Activated naive CD8-positive, alpha-beta T cell treated with anti-CD3 and anti-CD28 coated beads, Interleukin-2, amount 50 U/mL, for 24 hours (primary cell): ENCODE measurements at places on chromosomes 13 and 19.

DNA sequence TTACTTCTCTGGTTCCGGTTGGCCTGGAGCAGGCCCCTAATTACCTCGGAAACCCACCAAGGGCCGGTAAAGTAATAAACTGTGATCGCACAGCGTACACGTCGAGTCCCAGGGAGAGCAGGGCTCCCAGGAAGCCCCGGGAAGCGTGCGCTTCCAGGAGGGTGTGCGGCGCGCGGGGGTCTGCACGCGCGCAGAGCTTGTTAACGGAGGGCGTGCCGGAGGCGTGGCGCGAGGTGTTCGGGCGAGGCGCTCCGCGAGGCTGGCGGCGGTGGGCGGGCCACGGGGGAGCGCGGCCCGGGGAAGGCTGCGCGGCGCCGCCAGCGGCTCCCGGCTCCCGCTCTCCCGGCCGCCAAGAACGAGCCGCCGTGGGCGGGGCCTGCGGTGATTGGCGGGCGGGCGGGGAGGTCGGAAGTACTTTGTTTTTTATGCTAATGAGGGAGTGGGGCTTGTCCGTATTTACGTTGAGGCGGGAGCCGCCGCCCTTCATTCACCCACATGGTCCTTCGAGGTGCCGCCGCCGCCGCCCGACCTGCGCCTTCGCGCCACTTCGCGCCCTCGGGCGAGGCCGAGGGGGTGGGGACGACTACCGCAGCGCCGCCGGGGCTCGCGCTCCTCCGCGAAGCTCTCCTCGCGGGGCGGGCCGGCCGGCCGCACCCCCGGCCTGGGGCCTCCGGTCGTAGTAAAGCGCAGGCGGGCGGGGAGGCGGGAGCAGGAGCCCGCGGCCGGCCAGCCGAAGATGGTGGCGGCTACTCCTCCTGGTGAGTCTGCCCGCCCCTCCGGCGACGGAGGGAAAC is at the start of gene MIR17HG:
Gene MIR17HG (plus strand): TSS at position 486 of the 794 bp plus-strand sequence.
- peaks cover 35% of the 10 kb centered on the region for H3K36me3 ChIP-seq
- DNase-seq: peak; percentile 90
- H3K27me3 ChIP-seq: no peaks in the 10 kb centered on the region
- peak within 1 kb of the TSS; percentile 98 for H3K27ac ChIP-seq

GRCh38 chr13:30148786-30149185 is 158.6 kb downstream of the KATNAL1 start:
- H3K4me3 ChIP-seq: no peak overlapping the region
- no peaks in the 10 kb centered on the region for H3K27me3 ChIP-seq
- peak overlapping the region; percentile 53 for H3K27ac ChIP-seq
- H3K36me3 ChIP-seq: peaks cover 4% of the 10 kb centered on the region
- peaks cover 76% of the 10 kb centered on the region for H3K4me1 ChIP-seq
- DNase-seq: no peak

DNA sequence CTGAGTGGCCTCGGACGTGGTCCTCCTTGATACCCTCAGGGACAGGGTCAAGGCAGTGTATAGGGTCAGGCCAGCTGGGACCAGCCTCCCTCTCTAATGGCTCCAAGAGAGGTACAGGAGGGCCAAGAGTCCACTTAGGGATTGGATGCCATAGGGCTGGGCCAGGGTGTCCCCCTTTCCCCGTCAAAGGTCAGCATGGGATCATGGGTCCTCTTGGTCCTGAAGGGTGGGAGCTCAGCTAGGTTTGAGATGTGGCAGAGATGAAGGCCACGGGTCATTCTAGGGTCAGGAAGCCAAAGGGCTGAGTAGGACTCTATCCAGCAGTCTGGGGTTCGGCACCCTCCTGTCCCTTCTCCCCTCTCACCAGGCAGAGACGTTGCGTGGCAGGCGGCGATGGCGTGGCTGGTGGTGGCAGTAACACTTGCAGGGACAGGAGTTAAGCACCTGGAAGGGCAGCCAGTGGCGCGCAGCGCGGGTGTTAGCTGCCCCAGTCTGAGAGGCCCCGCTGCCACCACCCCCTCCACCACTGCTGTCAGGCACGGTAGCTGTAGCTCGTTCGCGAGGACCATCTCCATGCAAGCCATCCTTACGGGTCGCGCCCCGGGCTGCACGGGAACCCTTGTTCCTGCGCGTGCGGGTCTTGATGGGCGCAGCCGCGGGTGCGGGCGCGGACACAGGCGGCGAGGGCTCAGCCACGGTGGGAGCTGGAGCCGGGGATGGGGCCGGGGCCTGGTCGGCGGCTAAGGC is 2.6 kb downstream of the GGN start:
- H3K4me3 ChIP-seq: no peak overlapping the region
- peaks cover 15% of the 10 kb centered on the region for H3K27me3 ChIP-seq
- peaks cover 48% of the 10 kb centered on the region for H3K36me3 ChIP-seq
- DNase-seq: no peak

DNA sequence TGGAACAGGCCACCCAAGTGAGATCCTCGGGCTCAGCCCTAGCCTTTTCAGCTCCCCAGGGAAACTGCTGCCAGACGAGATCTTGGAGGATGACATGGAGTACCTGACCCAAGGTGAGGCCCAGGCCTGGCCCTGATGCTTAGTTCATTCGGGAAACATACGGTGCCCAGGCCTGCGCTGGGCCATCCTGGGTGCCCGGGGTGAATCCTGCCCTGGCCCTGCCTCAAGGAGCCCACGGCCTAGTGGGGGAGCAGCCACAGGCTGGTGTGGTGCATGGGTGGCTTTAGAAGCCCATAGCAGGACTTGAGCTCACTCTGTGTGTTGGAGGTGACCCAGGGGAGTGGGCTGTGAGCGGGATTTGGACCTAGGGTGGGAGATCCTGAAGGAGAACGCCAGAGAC is 10.1 kb downstream of the SIX5 start:
- H3K4me3 ChIP-seq: no peak overlapping the region
- DNase-seq: no peak
- H3K27ac ChIP-seq: no peak overlapping the region
- H3K4me1 ChIP-seq: no peaks in the 10 kb centered on the region
- peaks cover 3% of the 10 kb centered on the region for H3K27me3 ChIP-seq
- no peaks in the 10 kb centered on the region for H3K36me3 ChIP-seq

DNA sequence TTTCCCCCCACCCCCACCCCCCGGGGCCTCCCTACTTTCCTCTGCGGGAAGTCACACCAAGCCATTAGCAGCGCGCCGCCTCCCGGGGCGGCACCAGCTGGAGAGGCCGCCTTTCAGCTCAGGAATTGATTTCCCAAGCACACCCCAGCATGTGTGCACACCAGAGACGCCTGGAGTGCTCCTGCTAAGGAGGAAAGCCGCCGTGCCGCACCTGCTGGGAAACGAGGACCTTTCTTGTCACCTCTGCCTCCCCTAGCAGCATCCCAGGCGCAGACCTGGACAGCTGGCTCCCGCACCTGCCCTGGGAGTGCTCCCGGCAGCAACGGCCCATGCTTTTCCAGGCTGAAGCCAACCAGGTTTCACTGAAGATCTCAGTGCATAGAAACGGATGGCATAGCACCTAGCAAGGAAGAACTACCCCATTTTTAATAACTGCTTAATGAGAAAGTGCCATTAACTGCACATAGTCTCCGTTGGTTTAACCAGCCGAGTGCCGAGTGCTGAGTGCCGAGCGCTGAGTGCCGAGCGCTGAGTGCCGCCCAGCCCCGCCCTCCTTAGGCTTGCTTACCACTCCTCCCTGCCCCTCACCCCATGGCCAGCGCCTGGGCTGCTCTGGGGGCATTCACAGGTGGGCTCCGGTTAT is 165.0 kb downstream of the USP12 start:
- peaks cover 7% of the 10 kb centered on the region for H3K4me1 ChIP-seq
- H3K4me3 ChIP-seq: peak overlapping the region; percentile 11
- H3K27me3 ChIP-seq: peaks cover 39% of the 10 kb centered on the region

- H3K4me1 ChIP-seq: no peaks in the 10 kb centered on the region
- no peak overlapping the region for H3K27ac ChIP-seq
- DNase-seq: no peak
- no peaks in the 10 kb centered on the region for H3K36me3 ChIP-seq
- no peak overlapping the region for H3K4me3 ChIP-seq
- peaks cover 2% of the 10 kb centered on the region for H3K27me3 ChIP-seq
Observed at GRCh38 chr13:80430561-80430960, 89.6 kb upstream of the SPRY2 start.

GRCh38 chr19:38721979-38722773 is 22.1 kb downstream of the CAPN12 start:
- peaks cover 10% of the 10 kb centered on the region for H3K4me1 ChIP-seq
- no peaks in the 10 kb centered on the region for H3K27me3 ChIP-seq
- peaks cover 12% of the 10 kb centered on the region for H3K36me3 ChIP-seq
- no peak for DNase-seq
- no peak overlapping the region for H3K4me3 ChIP-seq
